ENCODE measurements at places on chromosomes 1 and 21. TPM values are rescaled to one million over a fixed set of nuclear protein-coding genes. Genes with fewer than 3 reads are reported as not detected.

The ELOVL1 gene
- total RNA-seq = 144 TPM

The UBL4B gene
- total RNA-seq = not detected

The PDC gene
- total RNA-seq = not detected

The MTARC1 gene
- 5.1 TPM for total RNA-seq

The DMRTA2 gene
- 6.5 TPM for total RNA-seq

The SYTL1 gene
- 96.0 TPM for total RNA-seq

The CNKSR1 gene
- total RNA-seq = 16.8 TPM

The NKAIN1 gene
- total RNA-seq = not detected

The KCNJ15 gene
- 27.5 TPM for total RNA-seq

The HFM1 gene
- total RNA-seq = 0.07 TPM

The PRDX1 gene
- total RNA-seq = 671 TPM

The LRRC8B gene
- 9.1 TPM for total RNA-seq

The CFAP141 gene
- total RNA-seq = not detected

The CRNN gene
- 5.2 TPM for total RNA-seq

The SLC22A15 gene
- 3.3 TPM for total RNA-seq

The AJAP1 gene
- 0.56 TPM for total RNA-seq

The DIRAS3 gene
- total RNA-seq = 0.46 TPM

The RNU11 gene
- total RNA-seq = not detected

The TTC34 gene
- 0.14 TPM for total RNA-seq

The HLX gene
- total RNA-seq = 0.42 TPM

The PCP4L1 gene
- total RNA-seq = 1.3 TPM

The HSPA6 gene
- 0.19 TPM for total RNA-seq

The PRAMEF26 gene
- not detected for total RNA-seq

The ESPN gene
- 13.7 TPM for total RNA-seq

The ERRFI1 gene
- total RNA-seq = 120 TPM

The EFNA1 gene
- 26.1 TPM for total RNA-seq

The PTCH2 gene
- not detected for total RNA-seq

The IER5 gene
- 64.7 TPM for total RNA-seq

The PRKAB2 gene
- 13.4 TPM for total RNA-seq

The FAM72B gene
- 5.6 TPM for total RNA-seq

The OR4F29 gene
- total RNA-seq = not detected

The RGS16 gene
- total RNA-seq = 0.74 TPM

The GBP6 gene
- total RNA-seq = 75.2 TPM

The C1orf216 gene
- 5.0 TPM for total RNA-seq

The USH2A gene
- total RNA-seq = not detected

The BTF3L4 gene
- 29.4 TPM for total RNA-seq

The LCE1D gene
- total RNA-seq = not detected

The LEFTY2 gene
- not detected for total RNA-seq

The SPRR2A gene
- total RNA-seq = 8.3 TPM
